ENCODE measurements at places on chromosomes 6 and 20.

- DNase-seq: no peak
Measured at GRCh38 chr6:7727946-7728854, 2.3 kb downstream of the BMP6 start.

DNA sequence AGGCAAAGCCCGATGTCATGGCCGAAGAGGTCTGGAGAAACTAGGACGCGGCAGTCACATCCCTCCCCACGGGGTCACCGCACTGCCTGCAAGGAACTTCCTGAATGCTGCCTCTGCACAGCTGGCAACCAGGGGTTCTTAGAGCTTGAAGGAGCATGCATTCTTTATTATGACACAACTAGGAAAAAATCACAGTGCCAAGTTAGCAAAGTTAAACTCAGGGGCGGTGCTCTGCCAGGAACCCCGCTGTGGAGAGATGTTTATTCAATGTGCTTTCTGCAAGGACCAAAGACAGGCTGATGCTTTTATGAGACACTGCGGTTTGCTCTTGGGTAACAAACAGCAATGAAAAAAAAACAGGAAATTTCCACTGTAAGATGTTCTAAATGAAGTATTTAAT, 287.3 kb upstream of the FOXQ1 start:
- DNase-seq: peak; percentile 63

DNA sequence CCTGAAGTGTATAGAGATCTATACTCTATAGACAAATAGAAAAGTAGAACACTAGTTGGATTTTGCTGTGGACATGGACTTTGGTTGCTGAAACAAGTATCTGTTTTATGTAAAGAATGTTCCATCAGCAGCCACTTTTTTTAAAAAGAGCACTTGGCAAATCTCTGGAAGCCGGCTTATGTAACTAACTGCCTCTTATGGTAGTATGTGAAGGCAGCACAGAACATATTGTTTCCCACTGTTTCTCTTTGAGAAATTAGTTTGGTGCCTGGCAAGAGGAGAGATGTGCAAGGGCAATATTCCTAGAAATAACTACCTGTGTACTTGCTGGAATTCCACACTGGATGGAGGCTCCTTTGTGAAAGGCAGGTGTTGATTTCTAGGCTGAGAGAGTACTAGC, 242.3 kb upstream of the PREP start:
- DNase-seq: no peak

DNA sequence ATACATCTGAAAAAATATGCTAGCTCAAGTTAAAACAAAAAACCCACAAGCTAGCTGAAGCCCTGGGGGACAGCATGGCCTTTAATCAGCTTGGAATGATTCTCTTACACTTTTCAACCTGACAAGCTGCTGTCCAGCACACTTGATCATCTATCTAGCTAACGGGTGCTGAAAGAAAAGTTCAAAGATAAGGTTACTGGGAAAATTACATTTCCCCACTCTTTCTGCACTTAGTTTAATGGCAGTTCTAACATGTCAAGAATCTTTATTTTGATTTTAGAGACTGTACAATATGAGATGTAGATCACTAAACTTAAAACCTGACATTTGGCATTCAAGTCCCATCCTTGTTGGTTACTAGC, 53.4 kb downstream of the STK4 start:
- DNase-seq: no peak

- no peak for DNase-seq
Measured at GRCh38 chr20:16111852-16112412, 461.3 kb downstream of the KIF16B start.

All from muscle of back (tissue), 13 donors.